ENCODE measurements at places on chromosomes 1 and 21. TPM values are rescaled to one million over a fixed set of nuclear protein-coding genes. Genes with fewer than 3 reads are reported as not detected.

Gene DNASE2B
- total RNA-seq: not detected

Gene CLCA1
- not detected for total RNA-seq

Gene LIPI
- not detected for total RNA-seq

Gene IGSF5
- total RNA-seq: not detected

Gene ACKR1
- 0.64 TPM for total RNA-seq

Gene RABGAP1L
- total RNA-seq: 9.1 TPM

Gene TAS1R3
- 0.26 TPM for total RNA-seq

Gene COA7
- total RNA-seq: 12.0 TPM

Gene C1orf53
- total RNA-seq: 1.1 TPM

Gene HRNR
- not detected for total RNA-seq

Gene C1orf185
- not detected for total RNA-seq

Gene ARMH1
- 1.2 TPM for total RNA-seq

Gene CDCA8
- total RNA-seq: 6.2 TPM

Gene FHAD1
- total RNA-seq: 0.39 TPM

Gene PSEN2
- total RNA-seq: 8.1 TPM

Gene CFAP107
- not detected for total RNA-seq

Gene EPHB2
- total RNA-seq: 22.4 TPM

Gene FCRL2
- total RNA-seq: not detected

Gene TMEM50B
- 21.3 TPM for total RNA-seq

Gene SAMD11
- 46.1 TPM for total RNA-seq

Gene ARID4B
- total RNA-seq: 8.8 TPM

Gene LENEP
- not detected for total RNA-seq

Gene TESK2
- total RNA-seq: 1.6 TPM

Gene SYNC
- 2.4 TPM for total RNA-seq

Gene BTBD19
- 11.3 TPM for total RNA-seq
